ENCODE measurements at places on chromosomes 2 and 18.

DNA sequence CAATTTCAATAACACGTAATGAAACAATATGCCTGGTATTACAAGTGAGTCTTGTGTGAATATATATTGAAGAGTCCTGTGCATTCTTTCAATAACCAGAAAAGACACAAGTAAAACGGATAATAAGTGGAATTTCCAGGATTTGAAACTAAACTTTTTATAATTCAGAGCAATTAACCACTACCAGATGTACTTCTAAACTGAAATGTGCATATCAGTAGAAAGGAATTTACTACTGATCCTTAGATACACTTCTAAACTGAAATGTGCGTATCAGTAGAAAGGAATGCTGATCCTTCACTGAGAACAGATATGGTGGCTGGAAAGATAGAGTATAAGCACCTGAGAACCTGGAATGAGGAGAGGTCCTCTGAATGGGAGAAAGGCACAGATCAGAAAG lies 470.9 kb upstream of the SPHKAP start:
- no peak overlapping the region for H3K27ac ChIP-seq
- DNase-seq, result no peak
- no peak overlapping the region for H3K4me3 ChIP-seq
- no peaks in the 10 kb centered on the region for H3K4me1 ChIP-seq

DNA sequence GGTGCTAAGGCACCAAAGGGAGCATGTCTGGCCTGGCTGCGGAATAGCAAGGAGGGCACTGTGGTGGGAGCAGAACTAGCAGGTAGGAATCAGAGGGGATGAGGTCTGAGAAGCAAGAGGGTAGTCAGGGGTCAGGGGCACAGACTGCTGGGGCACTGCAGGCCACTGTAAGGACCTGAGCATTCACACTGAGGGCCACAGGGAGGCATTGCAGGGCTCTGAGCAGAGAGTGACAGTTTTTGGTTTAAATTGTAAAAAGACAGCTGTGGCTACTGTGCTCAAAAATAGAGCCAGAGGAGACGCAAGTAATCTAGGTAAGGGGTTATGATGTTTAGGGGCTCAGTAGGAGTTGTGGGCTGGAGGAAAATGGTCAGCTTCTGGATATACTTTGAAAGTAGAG lies 41.5 kb downstream of the ARHGAP25 start:
- H3K4me1 ChIP-seq, result peaks cover 82% of the 10 kb centered on the region
- peak overlapping the region; percentile 90 for H3K27ac ChIP-seq
- DNase-seq, result no peak
- H3K27me3 ChIP-seq, result no peaks in the 10 kb centered on the region
- H3K4me3 ChIP-seq, result peak overlapping the region; percentile 86
- H3K36me3 ChIP-seq, result peaks cover 51% of the 10 kb centered on the region

- no peak overlapping the region for H3K27ac ChIP-seq
- H3K4me3 ChIP-seq, result no peak overlapping the region
These were observed 43.2 kb downstream of the PSD4 start for GRCh38 chr2:113216891-113217454.

DNA sequence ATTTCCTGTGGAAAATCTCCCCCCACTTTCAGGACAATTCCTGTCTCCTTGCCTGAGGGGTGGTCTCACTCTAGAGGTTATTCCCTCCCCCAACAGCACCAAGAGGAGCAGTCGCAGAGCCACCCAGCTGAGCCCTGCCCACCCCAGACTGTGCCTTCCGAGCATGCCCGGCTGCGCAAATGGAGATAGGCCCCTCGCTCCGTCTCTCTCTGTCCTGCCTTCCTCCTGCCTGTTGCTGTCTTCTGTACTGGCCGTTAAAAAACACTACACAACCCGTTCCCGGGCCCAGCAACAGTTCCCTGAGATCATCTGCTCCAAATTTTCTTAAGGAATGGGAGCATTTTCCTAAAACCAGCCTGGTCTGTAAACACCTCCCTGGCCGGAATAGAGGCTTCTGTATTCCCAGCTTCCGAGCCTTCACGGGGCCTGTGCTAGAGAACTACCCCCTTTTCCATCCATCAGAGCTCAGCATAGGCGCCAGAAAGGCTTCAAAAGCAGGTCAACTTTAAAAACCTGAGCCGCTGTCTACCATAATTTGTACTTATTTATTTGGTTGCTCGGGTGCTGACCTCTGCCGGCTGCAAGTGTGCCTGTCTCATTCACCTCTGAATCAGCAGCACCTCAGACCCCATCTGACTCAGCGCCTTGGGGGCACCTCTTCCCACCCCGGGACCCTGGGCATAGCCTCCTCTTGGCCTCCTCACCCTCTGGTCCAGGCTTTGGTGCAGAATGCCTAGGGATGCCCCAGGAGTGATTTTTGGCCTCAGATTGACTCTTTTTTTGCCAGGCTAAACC lies 159.4 kb downstream of the PXDN start:
- peaks cover 26% of the 10 kb centered on the region for H3K27me3 ChIP-seq
- no peaks in the 10 kb centered on the region for H3K36me3 ChIP-seq
- no peak for DNase-seq
- H3K4me1 ChIP-seq, result no peaks in the 10 kb centered on the region
- H3K27ac ChIP-seq, result no peak overlapping the region

- no peak overlapping the region for H3K27ac ChIP-seq
- H3K36me3 ChIP-seq, result peaks cover 64% of the 10 kb centered on the region
- no peaks in the 10 kb centered on the region for H3K27me3 ChIP-seq
- H3K4me1 ChIP-seq, result peaks cover 67% of the 10 kb centered on the region
- no peak for DNase-seq
- peak overlapping the region; percentile 96 for H3K4me3 ChIP-seq
These were observed 2.9 kb downstream of the HK2 start for GRCh38 chr2:74836675-74837401.

GRCh38 chr2:207123335-207123744 lies 42.4 kb downstream of the KLF7 start:
- H3K36me3 ChIP-seq, result peaks cover 45% of the 10 kb centered on the region
- H3K27me3 ChIP-seq, result no peaks in the 10 kb centered on the region
- H3K4me3 ChIP-seq, result peak overlapping the region; percentile 45
- DNase-seq, result peak; percentile 73

DNA sequence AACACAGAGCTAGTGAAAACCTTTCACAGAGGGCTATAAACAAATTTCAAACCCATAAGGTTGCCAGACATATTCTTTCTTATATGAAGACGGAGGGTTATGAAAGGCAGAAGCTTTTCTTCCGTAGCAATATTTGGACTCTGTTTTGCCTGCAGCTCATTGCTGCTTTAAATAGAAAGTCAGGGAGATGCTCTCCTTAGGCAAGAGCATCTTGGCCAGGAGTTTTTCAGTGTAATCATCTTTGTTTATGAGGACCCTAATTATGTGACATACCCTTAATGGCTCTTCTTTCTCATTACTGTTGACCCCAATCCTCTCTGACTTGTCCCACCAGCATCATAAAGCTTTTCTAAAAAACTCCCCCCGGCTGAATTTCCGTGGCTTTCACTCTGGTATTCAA lies 433.4 kb upstream of the NRXN1 start:
- H3K27ac ChIP-seq, result no peak overlapping the region
- DNase-seq, result no peak

DNA sequence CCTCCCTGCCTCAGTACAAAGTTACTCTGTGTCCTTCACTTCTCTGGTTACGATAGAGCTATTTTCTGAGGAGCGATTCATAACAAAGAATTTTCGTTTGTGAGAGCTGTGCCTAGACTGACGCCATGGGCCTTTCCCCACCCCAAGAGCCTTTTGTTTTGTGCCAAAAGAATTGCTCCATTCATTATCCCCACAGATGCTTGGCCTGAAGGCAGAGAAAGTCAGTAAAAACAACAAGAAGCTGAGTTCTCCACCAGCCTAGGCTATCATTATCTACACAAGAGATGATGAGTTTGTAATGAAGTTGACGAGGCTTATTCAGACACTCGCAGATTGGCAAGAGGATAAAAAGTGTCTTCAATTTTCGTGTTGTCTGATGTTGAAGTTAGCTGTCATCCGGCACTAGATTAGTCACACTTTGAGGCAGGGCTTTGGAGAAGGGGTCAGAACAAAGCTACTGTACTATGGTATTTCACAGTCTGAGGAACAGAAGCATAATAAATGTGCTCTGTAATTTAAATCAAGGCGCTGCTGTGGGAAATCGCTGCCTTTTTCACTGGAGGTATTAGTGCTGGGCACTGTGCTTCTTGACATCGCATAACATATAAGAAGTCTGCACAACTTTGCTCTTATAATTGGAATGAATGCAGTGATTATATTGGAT lies 278.4 kb upstream of the FIGN start:
- no peaks in the 10 kb centered on the region for H3K27me3 ChIP-seq
- no peak overlapping the region for H3K27ac ChIP-seq
- no peak overlapping the region for H3K4me3 ChIP-seq
- H3K36me3 ChIP-seq, result no peaks in the 10 kb centered on the region

- H3K4me3 ChIP-seq, result no peak overlapping the region
- peaks cover 16% of the 10 kb centered on the region for H3K36me3 ChIP-seq
- no peak for DNase-seq
- no peaks in the 10 kb centered on the region for H3K4me1 ChIP-seq
- H3K27me3 ChIP-seq, result no peaks in the 10 kb centered on the region
These were observed 10.9 kb downstream of the NHEJ1 start for GRCh38 chr2:219149667-219150066.

DNA sequence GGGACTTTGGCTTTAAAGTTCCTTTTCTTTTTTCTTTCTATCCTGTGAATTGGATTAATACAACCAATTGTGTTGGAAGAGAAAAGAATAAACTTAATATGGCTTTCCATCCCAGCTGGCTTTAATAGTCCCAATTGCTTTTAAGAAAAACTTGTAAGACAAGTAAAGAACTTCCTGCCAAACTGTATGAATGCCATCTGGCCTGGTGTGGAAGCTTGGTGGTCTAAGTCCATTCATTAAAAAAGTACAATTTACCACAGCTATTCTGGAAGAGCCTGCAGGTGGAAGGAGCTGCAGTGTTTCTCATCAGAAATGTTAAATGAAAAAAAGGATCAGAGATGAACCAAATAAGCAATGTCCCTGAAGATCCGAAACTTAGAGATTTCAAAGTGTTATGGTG lies 103.9 kb downstream of the KLHL14 start:
- no peak for DNase-seq
- no peak overlapping the region for H3K27ac ChIP-seq
- no peak overlapping the region for H3K4me3 ChIP-seq
- peaks cover 6% of the 10 kb centered on the region for H3K27me3 ChIP-seq
- no peaks in the 10 kb centered on the region for H3K4me1 ChIP-seq

DNA sequence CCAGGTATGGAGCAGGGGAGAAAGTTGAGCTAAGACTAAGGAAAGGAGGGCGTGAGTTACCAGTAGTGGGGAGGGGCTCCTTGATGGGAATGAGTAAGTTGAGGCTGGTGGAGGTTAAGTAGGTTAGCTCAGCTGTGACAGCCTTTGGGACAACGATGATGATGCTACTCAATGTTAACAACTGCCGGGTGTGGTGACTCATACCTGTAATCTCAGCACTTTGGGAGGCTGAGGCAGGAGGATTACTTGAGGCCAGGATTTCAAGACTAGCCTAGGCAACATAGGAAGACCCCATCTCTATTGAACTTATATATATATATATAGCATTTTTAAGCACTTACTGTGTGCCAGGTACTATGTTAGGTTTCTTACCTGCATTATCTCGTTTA lies 48.4 kb downstream of the HK2 start:
- H3K36me3 ChIP-seq, result peaks cover 42% of the 10 kb centered on the region
- H3K4me3 ChIP-seq, result no peak overlapping the region
- no peaks in the 10 kb centered on the region for H3K4me1 ChIP-seq
- no peaks in the 10 kb centered on the region for H3K27me3 ChIP-seq
- H3K27ac ChIP-seq, result no peak overlapping the region

DNA sequence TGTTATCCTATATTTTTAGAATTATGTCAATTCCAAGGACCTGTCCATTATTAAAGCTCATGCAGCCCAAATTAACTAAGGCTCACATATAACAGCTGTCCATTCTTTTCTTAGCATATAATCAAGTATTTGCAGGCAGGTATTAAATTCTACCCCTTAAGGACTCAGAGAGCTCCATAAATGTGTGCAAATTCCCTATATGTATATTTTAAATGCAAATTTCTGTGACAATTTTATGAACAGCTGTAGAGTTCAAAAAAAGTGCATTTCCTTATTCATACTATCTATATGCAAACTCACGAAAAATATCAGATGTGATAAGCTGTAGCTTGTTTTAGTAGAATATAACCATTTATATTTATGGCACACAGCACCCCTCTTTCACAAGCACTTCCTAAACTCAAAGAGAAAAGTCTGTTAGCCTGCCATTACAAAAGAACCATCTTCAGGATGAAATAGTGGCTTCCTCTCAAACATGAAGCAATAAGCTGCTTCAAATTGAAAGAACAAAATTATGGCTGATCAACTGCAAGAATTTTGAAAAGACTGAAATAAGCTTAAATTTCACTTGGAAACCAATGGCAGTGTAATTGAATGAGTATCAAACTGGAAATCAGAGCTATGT lies 155.0 kb upstream of the REG3G start:
- no peak for DNase-seq
- H3K4me1 ChIP-seq, result no peaks in the 10 kb centered on the region
- H3K27ac ChIP-seq, result no peak overlapping the region
- H3K27me3 ChIP-seq, result no peaks in the 10 kb centered on the region

- no peaks in the 10 kb centered on the region for H3K4me1 ChIP-seq
- no peaks in the 10 kb centered on the region for H3K27me3 ChIP-seq
- H3K27ac ChIP-seq, result no peak overlapping the region
- no peak overlapping the region for H3K4me3 ChIP-seq
- H3K36me3 ChIP-seq, result no peaks in the 10 kb centered on the region
- DNase-seq, result no peak
These were observed 569.0 kb downstream of the DCDC2C start for GRCh38 chr2:4272261-4272858.

- H3K4me3 ChIP-seq, result no peak overlapping the region
- no peaks in the 10 kb centered on the region for H3K27me3 ChIP-seq
- DNase-seq, result no peak
- no peaks in the 10 kb centered on the region for H3K36me3 ChIP-seq
- no peak overlapping the region for H3K27ac ChIP-seq
These were observed 255.2 kb downstream of the ACKR3 start for GRCh38 chr2:236824836-236825235.

GRCh38 chr2:195677884-195678283 lies 20.9 kb downstream of the SLC39A10 start:
- H3K27me3 ChIP-seq, result no peaks in the 10 kb centered on the region
- no peak overlapping the region for H3K4me3 ChIP-seq
- H3K36me3 ChIP-seq, result peaks cover 21% of the 10 kb centered on the region
- no peak overlapping the region for H3K27ac ChIP-seq
